ENCODE measurements at places on chromosomes 16 and 17.

- no peak for DNase-seq
These were observed 59.0 kb downstream of the ANKFY1 start for GRCh38 chr17:4204710-4205173.

DNA sequence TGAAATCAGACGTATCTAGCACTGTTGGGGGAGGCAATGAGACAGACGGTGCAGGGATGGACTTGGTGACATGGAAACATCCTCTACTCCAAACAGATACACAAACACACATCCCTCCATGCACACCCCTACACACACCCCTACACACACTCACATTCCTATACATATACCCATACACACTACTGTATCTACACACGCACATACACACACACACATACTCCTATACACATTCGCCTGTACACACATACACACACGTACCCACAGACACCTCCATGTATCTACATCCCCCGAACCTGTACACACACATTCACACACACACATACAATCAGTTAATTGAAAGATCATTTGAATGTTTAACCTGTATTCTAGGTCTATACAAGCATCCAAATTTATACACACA is 53.5 kb downstream of the MAF start:
- DNase-seq: no peak

GRCh38 chr17:68094481-68095078 is 59.0 kb downstream of the KPNA2 start:
- DNase-seq: no peak

- no peak for DNase-seq
These were observed 4.0 kb downstream of the CCDC92B start for GRCh38 chr17:2745317-2746037.

DNA sequence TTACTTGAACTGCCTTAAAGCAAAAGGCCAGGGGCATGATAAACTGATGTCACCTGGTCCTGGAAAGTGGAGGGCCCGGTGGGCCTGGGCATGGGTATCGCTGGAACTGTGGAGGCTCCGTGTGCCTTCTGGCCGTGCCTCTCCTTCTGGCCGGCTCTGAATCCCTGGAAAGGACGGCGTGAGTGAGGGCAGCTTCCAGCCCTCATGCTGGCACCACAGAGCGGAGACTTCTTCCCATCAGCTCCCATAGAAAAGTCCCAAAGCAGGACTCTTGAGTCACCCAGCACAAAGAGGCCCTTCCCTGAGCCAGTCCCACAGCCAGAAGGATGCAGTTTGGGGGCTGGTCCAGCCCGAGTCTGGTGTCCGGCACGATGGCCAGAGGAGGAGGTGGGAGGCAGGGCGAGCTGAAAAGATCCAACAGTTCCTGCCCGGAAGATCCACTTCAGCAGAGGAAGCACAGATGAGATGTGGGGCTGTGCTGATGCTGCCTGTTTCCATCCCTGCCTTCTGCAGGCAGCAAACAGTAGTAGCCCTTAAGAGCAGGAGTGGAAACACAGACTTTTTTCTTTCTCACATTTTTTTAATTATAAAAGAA is 7.8 kb downstream of the GAA start:
- no peak for DNase-seq

DNA sequence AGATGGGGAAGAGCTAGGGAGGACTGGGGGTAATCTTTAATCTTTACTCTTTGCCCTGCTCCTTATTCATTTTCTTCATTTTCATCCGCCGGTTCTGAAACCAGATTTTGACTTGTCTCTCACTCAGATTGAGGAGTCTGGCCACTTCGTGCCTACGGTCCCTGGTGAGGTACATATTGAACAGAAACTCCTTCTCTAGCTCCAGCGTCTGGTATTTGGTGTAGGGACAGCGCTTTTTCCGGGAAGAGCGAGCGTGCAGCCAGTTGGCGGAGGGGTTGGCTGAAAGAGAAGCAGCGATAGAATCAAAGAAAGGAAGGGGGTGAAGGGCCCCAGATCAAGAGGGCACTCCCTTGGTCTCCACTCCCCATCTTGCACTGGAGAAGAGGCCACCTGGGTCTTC is 3.3 kb downstream of the HOXB9 start:
- no peak for DNase-seq

DNA sequence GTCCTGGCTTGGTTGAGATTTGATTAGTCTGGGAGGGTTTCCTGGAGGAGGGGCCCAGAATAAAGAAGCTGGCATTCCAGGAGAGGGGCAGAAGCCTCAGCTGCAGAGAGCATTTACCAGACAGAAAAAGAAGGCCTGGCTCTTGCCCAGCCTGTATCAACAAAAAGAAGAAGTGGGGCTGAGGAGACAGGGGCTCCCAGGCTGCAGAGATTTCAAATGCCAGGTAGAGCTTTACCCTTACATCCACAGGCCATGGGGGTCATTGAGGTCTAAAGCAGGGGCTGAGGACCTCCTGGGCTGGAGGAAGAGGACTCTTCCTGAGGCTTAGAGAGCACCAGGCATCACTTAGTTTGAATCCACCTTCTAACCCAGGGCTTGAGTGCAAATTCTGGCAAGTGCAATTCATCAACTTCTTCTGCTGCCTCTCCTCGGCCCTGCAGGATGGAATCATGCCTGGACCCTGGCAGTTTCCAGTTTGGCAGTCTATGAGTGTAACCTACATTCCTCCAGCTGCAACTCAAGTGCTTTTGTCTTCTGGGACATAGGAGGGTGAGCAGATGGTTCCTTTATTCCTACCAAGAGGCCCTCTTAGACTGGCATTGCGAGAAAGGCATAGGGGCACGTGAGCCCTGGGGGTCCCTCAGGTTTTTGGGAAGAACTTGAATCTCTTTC is 15.3 kb downstream of the CA7 start:
- DNase-seq: no peak

- DNase-seq: no peak
These were observed 31.0 kb downstream of the MYH10 start for GRCh38 chr17:8599351-8600011.

GRCh38 chr16:30076276-30076791 is 540 bp downstream of the PPP4C start:
- DNase-seq: no peak

GRCh38 chr16:78639775-78640174 is 540.3 kb downstream of the WWOX start:
- DNase-seq: no peak

DNA sequence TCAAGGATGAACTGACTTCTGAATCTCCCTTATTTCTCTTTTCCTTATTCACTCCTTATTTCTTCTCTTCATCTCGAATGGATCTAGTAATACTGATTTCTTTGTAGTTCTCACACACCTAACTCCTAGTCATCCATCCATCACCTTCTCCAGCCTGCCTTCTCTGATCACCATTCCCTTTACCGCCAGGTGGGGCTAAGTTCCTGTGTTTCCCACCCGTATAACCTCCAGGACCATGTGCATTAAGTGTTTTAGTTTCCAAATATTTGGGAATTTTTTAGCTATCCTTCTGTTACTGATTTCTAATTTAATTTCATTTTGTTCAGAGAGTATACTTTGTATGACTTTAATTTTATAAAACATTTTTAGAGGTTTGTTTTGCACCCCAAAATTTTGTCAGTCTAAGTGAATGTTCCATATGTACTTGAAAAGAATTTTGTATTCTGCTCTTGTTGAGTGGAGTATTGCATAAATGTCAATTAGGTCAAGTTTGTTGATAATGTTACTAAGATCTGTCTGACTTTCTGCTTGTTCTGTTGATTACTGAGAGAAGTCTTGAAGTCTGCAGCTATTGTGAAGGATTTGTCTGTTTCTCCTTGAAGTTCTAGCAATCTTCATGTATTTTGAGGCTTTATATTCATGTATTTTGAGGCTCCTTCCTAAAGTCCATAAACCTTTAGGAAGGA is 8.8 kb downstream of the BPTF start:
- DNase-seq: no peak

DNA sequence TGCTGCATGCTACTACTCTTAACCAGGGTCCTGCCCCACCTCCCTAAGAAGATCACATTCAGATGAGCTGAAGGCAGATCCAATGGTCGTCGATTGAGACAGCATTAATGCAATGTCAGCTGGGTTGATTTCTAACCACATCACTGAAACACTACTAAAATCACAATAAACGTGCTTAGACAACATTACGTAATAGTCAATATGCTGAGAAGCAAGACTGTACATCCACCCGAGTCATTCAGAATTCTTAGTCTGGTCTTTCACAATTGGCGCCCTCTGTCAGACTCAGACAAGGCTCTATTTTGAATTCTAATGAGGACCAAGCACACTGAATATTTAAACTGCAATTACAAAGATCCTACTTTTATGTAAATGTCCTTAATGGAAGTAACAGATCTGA is 205.2 kb downstream of the STX8 start:
- DNase-seq: no peak

DNA sequence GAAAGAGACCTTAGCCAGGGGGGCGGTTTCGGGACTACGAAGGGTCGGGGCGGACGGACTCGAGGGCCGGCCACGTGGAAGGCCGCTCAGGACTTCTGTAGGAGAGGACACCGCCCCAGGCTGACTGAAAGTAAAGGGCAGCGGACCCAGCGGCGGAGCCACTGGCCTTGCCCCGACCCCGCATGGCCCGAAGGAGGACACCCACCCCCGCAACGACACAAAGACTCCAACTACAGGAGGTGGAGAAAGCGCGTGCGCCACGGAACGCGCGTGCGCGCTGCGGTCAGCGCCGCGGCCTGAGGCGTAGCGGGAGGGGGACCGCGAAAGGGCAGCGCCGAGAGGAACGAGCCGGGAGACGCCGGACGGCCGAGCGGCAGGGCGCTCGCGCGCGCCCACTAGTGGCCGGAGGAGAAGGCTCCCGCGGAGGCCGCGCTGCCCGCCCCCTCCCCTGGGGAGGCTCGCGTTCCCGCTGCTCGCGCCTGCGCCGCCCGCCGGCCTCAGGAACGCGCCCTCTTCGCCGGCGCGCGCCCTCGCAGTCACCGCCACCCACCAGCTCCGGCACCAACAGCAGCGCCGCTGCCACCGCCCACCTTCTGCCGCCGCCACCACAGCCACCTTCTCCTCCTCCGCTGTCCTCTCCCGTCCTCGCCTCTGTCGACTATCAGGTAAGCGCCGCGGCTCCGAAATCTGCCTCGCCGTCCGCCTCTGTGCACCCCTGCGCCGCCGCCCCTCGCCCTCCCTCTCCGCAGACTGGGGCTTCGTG is at the start of gene MAPT:
Gene MAPT, plus strand, starts transcription at position 533 of the 763 bp plus-strand sequence. CDS start 67,784 bp downstream, outside the sequence.
- DNase-seq: peak; percentile 68

GRCh38 chr17:79420318-79421243 is 190.3 kb downstream of the RBFOX3 start:
- no peak for DNase-seq

GRCh38 chr17:71168053-71168741 is 952.6 kb upstream of the SOX9 start:
- DNase-seq: no peak

DNA sequence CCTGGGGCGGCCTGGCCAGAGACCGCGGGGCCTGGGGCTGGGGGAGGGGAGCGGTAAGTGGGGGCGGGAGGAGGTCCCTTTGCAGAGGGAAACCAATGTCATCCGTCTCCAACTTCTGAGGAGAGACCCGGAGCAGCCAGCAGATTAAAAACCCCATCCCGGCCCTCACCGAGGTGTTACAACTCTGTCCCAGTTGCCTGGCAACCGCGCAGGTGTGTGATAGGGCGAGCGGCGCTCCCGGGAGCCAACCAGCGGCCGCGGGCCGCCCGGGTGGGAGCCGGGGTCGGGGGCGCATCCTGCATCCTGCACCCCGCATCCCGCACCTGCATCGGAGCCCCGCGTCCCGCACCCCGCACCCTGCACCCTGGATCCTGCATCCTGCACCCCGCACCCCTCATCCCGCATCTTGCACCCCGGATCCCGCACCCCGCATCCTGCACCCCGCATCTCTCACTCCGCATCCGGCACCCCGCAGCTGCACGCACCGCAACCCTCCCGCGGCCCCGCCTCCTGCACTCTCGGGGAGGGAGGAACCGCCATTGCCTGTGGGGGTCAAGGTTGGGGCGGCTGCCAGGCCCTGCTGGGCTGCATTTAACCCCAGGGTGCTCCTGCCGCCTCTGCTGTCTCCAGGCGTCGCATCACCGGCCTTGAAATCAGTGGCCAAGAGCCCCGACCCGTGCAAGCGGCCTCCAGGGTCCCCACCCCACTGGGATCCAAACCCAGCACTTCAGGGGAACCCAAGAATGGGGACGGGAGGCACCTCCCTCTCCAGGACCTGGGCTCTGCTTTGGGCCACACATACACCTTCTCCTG is 47.3 kb downstream of the RTN4RL1 start:
- DNase-seq: no peak

- DNase-seq: no peak
These were observed 22.5 kb downstream of the NPRL3 start for GRCh38 chr16:116015-116414.

DNA sequence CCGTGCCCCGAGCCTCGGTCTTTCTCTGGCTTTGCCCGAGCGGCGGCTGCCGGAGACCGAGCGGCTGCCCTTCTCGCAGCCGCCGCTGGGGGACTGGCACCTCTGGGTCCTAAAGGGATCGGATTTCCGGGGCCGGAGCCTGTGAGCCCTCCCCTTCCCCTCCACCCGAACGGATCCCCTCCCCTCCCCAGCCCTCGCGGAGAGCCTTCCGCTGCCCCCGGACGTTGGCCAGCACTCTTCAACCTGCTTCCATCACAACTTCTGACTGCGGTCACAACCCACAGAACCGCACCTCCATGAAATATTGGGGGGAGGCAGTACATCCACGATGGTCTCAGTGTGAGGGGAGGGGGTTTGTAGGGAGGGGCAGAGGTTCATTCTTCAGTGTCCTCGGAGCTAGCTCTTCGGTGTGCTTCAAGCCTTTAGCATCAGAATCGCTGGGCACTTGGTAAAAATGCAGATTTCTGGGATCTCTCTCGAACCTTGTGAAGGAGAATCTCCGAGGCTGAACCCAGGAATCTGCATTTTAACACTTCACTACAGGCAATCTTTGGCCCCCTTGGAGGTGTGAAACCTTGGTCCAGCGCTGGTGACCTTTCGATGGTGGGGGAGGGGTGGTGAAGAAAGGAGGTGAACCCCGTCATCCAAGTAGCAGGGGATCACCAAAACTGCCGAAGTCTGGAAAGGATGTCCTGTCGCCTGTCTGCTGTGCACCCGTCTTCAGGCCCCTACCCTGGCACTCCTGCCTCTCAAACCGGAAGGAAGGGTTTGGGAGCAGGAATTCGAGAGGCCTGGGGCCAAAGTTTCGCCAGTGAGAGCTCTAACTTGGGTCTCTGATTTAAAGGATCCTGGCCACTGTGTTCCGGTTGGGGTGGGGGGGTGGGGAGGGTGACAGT is 812 bp upstream of the PPP1R9B start:
- no peak for DNase-seq

DNA sequence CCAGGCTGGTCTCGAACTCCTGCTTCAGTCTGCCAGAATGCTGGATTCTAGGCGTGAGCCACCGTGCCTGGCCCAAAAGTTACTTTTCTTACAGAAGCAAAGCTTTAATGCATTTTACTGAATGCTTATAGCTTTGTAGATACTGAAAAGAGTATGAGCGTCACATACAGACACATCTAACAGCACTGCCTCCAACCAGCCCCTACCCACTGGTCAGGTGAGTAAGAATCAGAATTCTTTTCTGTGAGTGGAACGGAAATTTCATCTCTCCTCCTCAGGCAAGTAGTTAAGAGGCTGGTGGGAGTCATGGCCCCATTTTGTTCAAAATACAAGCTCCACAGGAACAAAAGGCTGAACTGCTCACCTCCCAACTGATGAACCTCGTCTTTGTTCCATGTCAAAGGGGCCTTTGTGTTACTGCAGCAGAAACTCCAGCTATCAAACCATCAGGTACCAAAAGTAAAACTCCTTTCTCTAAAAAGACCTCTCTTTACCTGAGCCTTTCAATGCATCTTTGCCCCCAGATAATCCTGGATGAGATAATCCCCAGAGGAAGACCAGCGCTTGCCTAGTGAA is 92.4 kb upstream of the RPH3AL start:
- DNase-seq: no peak

- DNase-seq: no peak
These were observed 45.0 kb downstream of the RHOT1 start for GRCh38 chr17:32187271-32187670.

Measured in activated CD8-positive, alpha-beta memory T cell treated with anti-CD3 and anti-CD28 coated beads for 1 hour (primary cell).